ENCODE measurements at places on chromosomes 5 and 9.

DNA sequence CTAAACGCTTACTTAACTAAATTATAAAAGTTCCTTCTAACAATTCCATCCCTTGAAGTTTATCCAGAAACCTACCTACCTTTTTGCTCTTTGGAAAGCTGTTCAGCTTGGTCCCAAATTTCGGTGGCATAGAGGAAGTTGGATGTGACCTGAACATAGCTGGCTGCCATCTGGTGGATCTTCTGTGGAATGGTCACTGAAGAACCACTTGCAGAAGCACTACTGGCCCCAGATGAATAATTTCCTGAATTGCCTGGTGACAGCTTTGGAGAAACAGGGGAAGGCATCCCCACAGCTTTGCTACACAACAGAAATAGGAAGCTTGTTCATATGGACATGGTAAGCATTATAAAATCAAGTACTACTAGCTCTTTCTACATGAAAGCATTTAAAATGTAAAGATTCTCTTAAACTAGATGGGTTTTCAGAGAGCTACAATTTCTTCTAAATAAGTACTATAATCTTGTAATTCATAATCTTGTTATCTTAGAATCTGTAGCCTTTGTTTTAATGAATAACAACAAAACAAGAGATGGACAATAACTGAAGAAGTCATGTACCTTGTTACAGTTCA, 9.9 kb downstream of the LEAP2 start:
- peak; percentile 54 for DNase-seq

DNA sequence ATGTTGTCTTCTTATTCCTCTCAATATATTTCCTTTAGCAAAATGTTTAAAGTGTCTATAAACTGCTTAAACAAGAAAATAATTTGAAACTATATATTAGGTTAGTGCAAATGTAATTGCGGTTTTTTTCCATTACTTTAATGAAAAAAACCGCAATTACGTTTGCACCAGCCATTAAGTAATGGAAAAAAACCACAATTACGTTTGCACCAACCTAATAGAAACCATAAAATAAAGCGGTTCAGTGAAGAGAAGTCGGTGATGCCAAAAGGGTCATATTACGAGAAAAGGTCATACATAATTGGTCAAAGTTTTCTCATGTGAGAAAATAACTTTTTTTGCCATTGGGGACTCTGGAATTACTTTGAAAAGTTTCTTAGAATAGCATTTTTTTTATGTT, 385.6 kb upstream of the ST8SIA4 start:
- DNase-seq, result no peak

DNA sequence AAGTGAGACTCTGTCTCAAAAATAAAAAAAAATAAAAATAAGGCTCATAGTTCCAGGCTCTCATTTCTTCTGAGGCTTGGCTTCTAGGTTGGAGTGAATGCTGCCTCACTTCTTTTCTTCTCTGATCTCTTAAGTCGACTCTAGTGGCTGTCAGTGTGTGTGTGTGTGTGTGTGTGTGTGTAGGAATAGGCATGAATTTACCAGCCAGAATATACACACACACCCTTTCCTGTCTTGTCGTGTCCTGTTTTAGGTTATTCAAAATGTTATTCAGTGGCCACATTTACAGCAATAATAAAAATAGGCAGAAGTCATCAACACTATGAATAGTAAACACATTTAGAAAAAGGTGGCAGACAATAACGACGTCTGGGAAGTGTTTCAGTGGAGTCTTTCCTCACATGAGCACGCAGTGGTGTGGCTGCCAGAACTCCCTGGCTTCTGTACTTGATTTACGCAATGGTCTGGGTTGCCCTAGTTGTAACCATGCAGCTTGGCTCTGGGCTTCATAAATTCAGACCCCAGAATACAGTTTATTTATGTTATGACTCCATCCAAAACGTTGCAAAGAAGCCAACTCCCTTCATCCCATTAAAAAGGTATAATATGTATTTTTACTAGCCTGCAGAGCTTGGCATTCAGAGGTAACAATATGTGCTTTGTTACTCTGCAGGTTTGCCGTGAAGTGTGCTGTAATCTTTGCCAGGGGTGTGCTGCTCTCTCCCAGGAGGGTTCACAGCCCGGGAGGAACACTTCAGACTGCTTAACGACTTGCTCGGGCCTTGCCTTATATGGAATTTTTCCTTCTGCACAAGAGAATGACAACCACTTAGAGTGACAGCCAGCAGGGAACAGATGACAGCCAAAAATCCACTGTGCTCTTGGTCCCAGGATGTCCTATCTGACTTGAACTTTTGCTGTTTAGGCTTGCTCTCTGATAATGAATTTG, 34.4 kb upstream of the PALM2AKAP2 start:
- no peak for DNase-seq

DNA sequence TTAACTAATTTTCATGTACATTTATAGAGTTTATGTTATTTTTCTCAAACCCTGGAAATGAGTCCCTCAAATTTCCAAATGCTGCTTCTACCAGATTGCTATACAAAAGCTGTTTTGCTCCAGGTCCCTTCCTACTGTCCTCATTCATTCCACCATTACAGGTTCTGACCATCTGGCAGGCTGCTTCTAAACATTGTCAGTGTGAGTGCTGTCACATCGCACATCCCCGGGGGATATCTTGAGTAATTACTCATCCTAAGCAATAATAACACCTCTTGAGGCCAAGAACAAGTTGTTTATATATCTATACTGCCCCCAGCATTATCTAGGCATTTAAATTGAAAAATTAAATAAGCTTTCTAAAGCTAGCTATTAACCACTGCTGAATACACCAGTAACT, 1675.3 kb upstream of the CDH6 start:
- no peak for DNase-seq

DNA sequence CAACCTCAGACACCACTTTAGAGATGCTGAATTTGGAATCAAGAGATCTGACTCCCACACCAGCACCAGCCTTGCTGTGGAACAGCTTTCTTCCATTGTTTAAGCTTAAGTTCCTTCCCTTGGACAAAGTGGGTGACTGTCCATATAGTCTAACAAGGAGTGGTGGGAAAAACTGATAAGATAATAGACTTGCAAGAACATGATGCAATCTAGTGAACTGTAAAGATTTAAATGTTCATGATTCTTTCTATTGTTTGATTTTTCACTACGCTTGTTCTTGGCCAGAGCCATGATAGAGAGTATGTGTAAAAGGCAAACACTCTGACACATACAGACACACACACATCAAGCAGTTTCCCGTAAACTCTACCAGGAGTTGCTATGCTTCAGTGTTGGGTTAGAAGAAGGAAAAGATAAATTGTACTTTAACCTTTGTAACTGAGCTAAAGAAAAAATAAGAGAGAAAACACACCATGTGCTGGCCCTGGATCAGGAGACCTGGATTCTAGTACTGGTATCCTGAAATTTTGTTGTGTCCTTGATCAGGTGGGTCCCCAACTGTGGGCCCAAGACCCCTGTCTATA, 94.3 kb downstream of the PAPPA start:
- DNase-seq, result no peak
